ENCODE measurements at places on chromosomes 16 and 17. TPM values are rescaled to one million over a fixed set of nuclear protein-coding genes. Genes with fewer than 3 reads are reported as not detected.
A peak's percentile ranks its signal among the peaks of the same experiment; 100 is the strongest.

Gene CMTM1
- total RNA-seq: 9.4 TPM

Gene RAMP2
- total RNA-seq: not detected

Gene SCNN1B
- total RNA-seq: 0.57 TPM

GRCh38 chr16:47493381-47494337 lies 32.5 kb downstream of the PHKB start:
- no peaks in the 10 kb centered on the region for H3K4me1 ChIP-seq
- no peak overlapping the region for H3K4me3 ChIP-seq
- no peaks in the 10 kb centered on the region for H3K27me3 ChIP-seq
- H3K27ac ChIP-seq: no peak overlapping the region

DNA sequence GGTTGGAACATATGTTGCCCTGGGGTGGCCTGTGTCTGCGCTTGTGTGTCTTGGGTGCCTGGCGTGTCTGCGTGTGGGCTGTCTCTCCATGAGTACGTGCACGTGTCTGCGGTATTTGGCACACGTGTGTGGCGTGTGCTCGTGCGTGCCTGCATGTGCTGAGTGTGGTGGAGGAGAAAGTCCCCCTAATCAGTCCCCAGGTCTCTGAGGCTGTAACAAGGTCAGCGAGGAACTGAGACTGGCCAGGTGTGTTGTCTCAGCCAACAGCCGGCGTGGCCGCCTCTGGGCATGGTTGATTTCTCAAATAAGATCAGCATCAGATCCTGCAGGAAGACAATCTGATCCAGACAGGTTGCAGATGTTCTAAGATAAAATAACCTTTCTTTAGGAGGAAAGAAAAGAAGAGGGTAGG lies 3.5 kb upstream of the CPNE7 start:
- H3K4me3 ChIP-seq: no peak overlapping the region
- no peaks in the 10 kb centered on the region for H3K36me3 ChIP-seq
- DNase-seq: peak; percentile 30
- H3K27ac ChIP-seq: no peak overlapping the region
- peaks cover 7% of the 10 kb centered on the region for H3K4me1 ChIP-seq
- no peaks in the 10 kb centered on the region for H3K27me3 ChIP-seq

GRCh38 chr17:77839698-77840512 lies 118.6 kb upstream of the TNRC6C start:
- H3K27me3 ChIP-seq: peaks cover 51% of the 10 kb centered on the region
- no peak overlapping the region for H3K4me3 ChIP-seq
- no peak for DNase-seq
- no peaks in the 10 kb centered on the region for H3K4me1 ChIP-seq
- H3K36me3 ChIP-seq: no peaks in the 10 kb centered on the region
- no peak overlapping the region for H3K27ac ChIP-seq

DNA sequence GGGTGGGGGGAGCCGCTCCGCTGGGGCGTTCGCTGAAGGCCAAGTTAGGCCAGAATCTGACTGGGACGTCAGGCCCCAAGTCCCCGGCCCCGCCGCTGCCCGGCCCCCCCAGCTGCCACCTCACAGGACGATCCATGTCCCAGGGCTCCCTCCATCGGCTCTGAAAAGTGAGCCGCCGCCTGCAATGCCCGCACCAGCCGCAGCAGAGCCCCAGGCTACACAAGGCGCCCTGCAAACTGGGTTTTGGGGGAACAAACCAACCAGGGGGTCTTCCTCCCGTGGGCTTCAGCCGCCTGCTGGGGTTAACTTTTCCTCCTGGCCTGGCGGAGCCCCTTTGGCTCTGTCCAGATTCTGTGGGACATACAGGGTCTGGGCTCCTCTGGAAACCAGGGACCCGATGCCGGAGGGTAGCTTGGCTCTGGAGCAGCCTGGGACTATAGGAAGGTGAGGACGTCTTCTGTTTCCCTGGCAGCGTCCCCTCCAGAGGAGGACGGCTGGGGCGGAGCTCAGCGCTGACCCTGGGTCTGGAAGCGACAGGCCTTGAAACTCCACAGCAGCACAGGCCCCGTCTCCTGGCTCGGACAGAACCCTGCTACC lies 835 bp downstream of the NME4 start:
- peaks cover 16% of the 10 kb centered on the region for H3K4me1 ChIP-seq
- H3K27me3 ChIP-seq: no peaks in the 10 kb centered on the region
- H3K36me3 ChIP-seq: no peaks in the 10 kb centered on the region
- H3K4me3 ChIP-seq: no peak overlapping the region
- no peak for DNase-seq

DNA sequence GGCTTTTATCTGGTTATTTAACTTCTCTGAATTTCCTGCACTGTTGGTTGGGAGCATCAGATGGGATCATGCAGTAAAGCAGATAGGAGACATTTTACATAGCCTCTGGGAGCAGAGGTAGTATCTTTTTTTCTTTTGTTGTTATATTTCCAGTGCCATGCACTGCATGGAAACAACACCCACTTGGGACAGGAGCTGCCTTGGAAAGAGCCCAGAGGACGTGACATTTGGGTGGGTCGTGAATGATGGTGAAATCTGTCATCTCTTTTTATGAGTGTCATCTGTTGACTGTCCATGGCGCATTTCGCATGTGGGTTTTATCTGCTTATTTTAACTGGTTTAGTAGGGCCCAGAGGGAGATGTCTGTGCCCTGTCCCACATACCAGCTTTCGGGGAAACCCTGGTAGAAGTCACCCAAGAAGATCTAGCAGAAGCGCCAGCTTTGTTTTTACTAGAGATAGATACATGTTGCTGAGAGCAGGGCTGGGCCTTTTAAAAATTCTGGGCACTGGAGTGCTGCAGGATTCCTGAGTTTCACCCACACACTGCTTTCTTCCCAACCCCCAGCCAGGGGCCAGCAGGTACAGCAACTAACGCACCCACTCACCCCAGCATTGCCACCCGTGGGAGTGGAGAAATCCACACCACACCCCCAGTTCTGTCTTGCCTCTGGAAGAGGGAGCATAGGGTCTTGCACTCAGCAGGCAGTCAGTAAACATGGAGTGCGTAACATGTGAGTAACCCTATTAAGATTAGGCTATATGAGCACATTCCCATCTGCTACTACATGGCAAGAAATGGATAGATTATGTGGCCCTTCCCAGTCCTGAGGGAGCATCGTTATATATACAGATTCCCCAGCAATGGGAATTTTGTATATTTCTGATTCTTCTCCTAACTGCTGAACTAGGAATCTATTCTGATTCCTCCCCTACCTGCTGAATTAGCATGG lies 8.4 kb upstream of the TERF2 start:
- H3K36me3 ChIP-seq: no peaks in the 10 kb centered on the region
- no peak overlapping the region for H3K4me3 ChIP-seq
- peaks cover 30% of the 10 kb centered on the region for H3K4me1 ChIP-seq
- no peak overlapping the region for H3K27ac ChIP-seq
- no peak for DNase-seq
- H3K27me3 ChIP-seq: no peaks in the 10 kb centered on the region

DNA sequence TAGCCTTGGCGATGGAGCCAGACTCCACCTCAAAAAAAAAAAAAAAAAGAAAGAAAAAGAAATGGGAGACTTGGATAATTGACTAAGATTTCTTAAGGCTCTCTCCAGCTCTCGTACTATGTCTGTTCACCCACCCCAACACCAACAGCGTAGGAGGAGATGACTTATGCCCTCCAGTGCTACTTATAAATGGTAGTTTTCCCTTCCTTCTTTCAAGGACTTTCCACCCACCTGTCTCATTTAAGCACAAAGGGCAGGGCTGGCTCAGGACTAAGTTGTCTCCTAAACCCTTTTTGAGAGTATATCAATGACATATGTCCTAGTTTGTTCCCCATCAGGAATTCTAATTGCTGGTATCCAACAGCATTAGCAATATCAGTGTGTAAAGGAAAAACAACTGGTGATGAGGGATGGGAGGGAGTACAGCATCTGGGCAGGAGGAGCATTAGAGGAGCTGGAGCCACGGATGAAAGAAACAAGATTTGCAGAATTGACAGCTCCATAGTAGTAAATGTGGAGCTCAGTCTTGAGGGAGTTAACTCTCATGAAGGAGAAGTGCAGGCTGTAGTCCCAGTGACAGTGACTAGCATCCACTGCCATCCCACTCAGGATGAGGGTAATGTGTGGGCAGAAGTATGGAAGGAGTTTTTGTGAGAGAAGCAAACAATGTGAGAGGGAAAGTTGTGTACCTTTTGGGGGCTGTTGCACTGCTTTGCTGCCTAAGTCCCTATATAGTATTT lies 17.2 kb downstream of the UBE2Z start:
- H3K4me1 ChIP-seq: no peaks in the 10 kb centered on the region
- peaks cover 58% of the 10 kb centered on the region for H3K36me3 ChIP-seq
- no peaks in the 10 kb centered on the region for H3K27me3 ChIP-seq
- no peak overlapping the region for H3K4me3 ChIP-seq
- no peak overlapping the region for H3K27ac ChIP-seq

DNA sequence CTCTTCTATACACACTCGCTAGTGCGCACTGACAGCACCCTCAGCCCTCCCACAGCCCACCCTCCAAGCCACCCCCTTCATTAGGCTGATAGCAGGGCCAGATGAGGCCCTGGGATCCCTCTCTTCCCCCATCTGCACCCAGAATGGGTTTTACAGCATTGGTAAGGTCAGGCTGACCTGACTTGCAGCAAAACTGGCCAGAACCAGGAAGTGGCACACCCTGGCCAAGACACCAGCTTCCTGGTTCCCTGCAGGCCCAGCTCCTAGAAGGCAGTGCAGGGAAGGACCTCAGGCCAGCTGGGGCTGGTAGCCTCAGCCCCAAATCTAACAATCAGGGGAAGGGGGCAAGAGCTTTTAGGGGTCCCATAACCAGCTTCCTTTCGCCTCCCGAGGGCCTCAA lies 50.0 kb upstream of the MRPS23 start:
- no peaks in the 10 kb centered on the region for H3K27me3 ChIP-seq
- no peaks in the 10 kb centered on the region for H3K36me3 ChIP-seq
- peak overlapping the region; percentile 25 for H3K27ac ChIP-seq
- peaks cover 74% of the 10 kb centered on the region for H3K4me1 ChIP-seq

GRCh38 chr17:8044819-8045810 lies 6.3 kb downstream of the ALOX15B start:
- no peaks in the 10 kb centered on the region for H3K27me3 ChIP-seq
- H3K4me3 ChIP-seq: no peak overlapping the region
- no peak overlapping the region for H3K27ac ChIP-seq

DNA sequence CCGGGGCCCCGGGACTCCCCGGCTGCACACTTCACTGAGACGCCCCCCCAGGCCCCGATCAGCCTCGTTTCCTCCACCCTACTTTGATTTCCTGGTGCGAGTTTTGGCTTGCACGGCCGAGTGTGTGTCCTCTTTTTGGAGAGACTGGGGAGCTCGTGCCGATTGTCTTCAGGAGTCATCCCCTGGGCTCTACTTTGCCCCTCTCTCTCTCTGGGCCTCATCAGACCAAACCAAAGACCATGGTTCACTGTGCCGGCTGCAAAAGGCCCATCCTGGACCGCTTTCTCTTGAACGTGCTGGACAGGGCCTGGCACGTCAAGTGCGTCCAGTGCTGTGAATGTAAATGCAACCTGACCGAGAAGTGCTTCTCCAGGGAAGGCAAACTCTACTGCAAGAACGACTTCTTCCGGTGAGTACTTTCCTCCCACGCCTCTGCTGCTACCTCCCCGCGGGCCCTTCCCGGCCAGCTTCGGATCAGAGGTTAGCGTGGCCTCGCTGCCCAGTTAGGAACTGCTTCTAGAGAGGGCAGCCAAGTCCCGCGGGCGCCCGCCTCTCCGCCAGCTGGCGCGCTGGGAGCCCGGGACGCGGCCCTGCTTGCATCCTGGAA lies 787 bp downstream of the LHX1 start:
- 0 out of 2 replicates have a peak overlapping the region, but pooled peaks have one; percentile 8 for H3K27ac ChIP-seq
- peaks cover 14% of the 10 kb centered on the region for H3K4me1 ChIP-seq
- peak overlapping the region; percentile 82 for H3K4me3 ChIP-seq

GRCh38 chr16:85227946-85228862 lies 115.9 kb upstream of the CIBAR2 start:
- H3K27me3 ChIP-seq: no peaks in the 10 kb centered on the region
- H3K4me1 ChIP-seq: no peaks in the 10 kb centered on the region
- no peaks in the 10 kb centered on the region for H3K36me3 ChIP-seq

- H3K36me3 ChIP-seq: no peaks in the 10 kb centered on the region
- H3K27me3 ChIP-seq: no peaks in the 10 kb centered on the region
- no peak overlapping the region for H3K4me3 ChIP-seq
Measured at GRCh38 chr16:78501744-78502143, 402.3 kb downstream of the WWOX start.

- H3K36me3 ChIP-seq: peaks cover 17% of the 10 kb centered on the region
- H3K4me3 ChIP-seq: no peak overlapping the region
- no peak for DNase-seq
- H3K4me1 ChIP-seq: no peaks in the 10 kb centered on the region
- no peak overlapping the region for H3K27ac ChIP-seq
Measured at GRCh38 chr16:28981517-28981916, 3.3 kb upstream of the LAT start.

All from PC-9 (cell line).